ENCODE measurements at places on chromosomes 13 and 19.
A peak's percentile ranks its signal among the peaks of the same experiment; 100 is the strongest.

GRCh38 chr13:41361491-41361890 is 50.4 kb downstream of the NAA16 start:
- no peak for DNase-seq

DNA sequence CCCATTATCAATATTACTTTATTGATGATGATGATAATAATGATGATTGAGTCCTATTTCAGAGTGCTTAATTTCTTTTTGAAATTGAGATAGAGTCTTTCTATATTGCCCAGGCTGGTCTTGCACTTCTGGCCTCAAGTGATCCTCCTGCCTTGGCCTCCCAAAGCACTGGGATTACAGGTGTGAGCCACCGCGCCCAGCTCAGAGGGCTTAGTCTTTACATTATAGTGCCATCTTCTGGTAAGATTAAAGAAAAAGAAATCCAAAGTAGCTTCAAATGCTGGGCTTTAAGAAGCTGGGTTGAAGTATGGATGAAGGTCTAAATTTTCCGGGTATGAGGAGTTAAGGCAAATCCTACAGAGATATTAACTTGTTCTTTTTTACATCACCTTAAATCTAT is 3.4 kb upstream of the ZNF333 start:
- DNase-seq, result no peak

DNA sequence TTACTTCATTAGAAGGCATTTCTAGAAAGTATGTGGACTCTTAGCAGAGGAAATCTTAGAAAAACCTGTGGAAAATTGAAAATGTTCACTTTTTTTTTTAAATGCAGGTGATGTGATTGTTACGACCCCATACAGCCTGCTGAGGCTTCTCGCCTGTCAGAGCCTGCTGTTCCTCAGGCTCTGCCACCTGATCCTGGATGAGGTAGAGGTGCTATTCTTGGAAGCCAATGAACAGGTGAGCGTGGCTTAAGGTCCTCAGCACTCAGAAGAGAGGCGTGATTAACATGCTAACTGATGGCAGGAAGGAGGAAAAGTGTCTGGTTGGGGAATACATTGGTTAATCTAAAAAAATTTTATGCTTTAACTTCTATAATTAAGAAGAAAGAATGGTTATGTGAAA is 71.4 kb downstream of the SLC7A9 start:
- no peak for DNase-seq

- DNase-seq, result no peak
Observed at GRCh38 chr13:110164706-110165105, 142.3 kb downstream of the COL4A1 start.

- no peak for DNase-seq
Observed at GRCh38 chr19:5269279-5269678, 71.3 kb downstream of the PTPRS start.

DNA sequence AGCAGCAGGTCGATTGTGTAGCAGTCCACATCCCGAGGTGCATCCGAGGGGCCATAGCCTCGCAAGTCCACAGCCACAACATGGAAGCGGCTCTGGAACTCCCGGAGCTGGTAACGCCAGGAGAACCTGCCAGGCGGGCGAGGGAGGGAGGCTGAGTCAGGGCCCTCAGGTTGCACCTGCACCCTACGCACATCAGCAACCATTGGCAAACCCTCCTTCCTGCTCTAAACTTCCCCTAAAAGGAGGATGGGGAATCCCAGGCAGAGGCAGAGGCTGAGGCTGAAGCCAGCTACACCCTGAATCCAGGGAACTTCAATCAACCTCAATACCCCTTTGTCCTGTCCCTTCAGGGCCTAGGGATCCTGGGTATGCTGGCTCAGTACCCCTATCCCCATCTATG is 977 bp downstream of the EPHX3 start:
- DNase-seq, result no peak

- DNase-seq, result peak; percentile 7
Observed at GRCh38 chr13:19845758-19846157, 17.7 kb downstream of the ZMYM5 start.

GRCh38 chr13:92272177-92272576 is 873.8 kb downstream of the GPC5 start:
- no peak for DNase-seq

DNA sequence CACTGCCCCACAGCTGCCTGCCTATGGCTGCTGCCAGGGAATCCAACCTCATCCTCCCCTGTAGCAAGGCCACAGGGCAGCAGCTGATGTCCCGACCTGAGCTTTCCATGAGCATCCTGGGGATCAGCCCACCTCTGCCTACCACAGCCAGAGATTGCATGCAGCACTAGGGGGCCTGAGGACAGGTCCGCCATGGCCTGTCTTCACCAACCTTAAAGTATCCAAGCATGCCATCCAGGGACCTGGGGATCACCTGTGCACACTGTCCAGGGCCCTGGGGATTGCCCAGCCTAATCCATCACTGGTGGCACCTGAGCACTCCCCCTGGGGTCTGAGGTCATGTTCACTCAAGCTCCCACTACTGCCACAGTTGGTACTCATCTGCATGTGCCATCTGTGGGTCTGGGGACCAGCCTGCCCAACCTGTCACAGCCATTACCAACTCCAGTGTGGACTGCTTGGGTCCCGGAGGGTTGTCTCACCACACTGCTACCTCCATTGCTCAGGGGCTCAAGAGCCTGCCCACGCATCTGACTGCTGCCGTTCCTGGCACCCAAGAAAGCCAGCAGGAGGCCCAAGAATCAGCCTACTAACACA is 53.0 kb downstream of the KCTD15 start:
- DNase-seq, result no peak

GRCh38 chr13:98599502-98600328 is 22.8 kb upstream of the STK24 start:
- no peak for DNase-seq

- DNase-seq, result no peak
Observed at GRCh38 chr19:5336195-5336965, 4.2 kb downstream of the PTPRS start.

DNA sequence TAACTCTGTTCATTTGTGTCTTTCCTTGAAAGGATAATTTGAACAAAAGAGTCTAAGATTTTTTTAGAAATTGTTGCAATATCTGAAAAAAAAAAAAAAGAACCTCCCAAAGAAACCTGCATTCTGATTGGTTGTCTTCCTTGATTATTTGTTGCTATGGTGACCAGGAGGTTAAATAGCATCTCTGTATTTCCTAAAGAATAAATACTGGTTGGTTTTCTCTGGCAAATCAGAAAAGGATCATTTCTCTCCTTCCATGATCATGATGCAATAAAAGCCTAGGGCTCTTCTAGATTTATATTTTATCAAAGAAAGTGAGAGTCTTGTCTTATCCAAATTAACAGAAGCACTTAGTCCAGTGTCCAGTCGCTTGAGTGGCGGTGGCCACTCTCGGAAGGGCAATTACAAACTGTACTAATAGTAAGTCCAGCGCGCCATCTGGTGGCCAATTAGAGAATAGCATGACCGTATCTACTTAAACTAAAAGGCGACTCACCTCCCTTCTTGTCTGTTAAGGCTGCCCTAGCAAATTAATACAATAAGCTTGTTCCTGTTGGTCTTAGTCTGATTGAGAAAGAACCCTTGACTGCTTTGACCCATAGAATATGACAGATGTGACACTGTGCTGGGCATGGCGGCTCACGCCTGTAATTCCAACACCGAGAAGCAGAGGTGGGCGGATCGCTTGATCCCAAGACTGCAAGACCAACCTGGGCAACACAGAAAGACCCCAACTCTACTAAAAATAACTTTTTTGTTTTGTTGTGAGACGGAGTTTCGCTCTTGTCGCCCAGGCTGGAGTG is 47.0 kb upstream of the PNMA8B start:
- DNase-seq, result peak; percentile 68

- no peak for DNase-seq
Observed at GRCh38 chr13:99384468-99384867, 77.3 kb upstream of the GPR183 start.

DNA sequence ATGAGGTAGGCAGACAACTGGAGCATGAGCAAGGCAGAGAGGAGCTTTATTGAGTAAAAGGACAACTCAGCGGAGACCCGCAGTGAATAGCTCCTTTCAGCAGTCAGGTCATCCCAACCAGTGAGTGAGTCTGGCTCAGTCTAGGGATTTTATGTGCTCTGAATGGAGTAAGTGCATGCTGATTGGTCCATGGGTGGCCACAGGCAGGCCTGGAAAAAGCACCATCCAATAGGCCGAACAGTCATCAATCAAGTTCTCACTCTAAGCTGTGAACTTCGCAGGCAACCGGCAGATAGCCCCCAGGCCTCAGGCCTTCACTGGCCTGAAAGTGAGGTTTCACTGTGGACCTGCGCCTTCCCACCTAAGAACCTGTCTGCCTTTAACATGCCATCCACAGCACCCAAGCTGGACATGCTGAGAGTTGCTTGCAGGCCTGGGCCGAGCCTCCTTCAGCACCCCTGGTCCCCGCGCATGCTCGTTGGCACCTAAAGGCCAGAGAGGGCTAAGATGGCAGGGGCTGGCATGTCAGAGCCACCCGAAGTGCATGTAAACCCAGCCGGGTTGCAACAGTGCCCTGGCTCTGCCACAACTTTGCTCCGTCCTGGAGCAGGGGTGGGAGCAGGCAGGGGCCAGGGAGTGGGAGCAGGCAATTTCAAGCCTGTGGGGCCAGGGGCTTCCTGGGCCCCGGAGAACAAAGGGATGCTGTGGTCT is 698.7 kb downstream of the SLITRK1 start:
- DNase-seq, result no peak

- DNase-seq, result no peak
Observed at GRCh38 chr13:44629465-44630183, 53.5 kb upstream of the TSC22D1 start.

- DNase-seq, result no peak
Observed at GRCh38 chr13:37059848-37060192, 332 bp upstream of the SUPT20H start.

DNA sequence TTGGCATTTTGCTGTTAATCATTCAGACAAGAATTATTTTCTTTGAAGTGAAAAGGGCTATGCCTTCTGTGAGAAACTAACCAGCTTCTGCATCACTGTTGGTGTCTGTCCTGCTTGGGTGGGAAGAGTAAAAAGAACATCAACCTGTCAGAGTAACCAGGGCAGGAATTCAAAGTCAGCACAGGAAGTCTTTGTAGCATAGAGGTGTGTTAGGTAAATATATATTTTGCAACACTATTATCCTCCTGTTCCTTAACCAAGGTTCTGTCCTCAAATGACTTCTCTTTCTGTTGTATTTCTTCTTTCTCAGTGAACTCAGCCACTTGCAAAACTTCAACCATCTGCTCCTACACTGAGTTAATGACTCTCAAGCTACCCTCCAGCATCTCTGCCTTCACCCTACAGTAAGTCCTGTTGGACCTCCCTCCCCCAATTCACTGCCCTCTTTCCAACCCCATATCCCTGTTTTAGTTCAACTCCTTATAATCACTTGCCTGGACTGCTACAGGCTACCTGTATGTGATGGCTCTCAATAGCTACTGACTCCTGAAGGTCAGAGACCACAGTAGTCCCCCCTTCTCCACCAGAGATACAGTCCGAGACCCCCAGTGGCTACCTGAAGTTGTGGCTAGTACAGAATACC is 49.9 kb downstream of the SMAD9 start:
- no peak for DNase-seq

DNA sequence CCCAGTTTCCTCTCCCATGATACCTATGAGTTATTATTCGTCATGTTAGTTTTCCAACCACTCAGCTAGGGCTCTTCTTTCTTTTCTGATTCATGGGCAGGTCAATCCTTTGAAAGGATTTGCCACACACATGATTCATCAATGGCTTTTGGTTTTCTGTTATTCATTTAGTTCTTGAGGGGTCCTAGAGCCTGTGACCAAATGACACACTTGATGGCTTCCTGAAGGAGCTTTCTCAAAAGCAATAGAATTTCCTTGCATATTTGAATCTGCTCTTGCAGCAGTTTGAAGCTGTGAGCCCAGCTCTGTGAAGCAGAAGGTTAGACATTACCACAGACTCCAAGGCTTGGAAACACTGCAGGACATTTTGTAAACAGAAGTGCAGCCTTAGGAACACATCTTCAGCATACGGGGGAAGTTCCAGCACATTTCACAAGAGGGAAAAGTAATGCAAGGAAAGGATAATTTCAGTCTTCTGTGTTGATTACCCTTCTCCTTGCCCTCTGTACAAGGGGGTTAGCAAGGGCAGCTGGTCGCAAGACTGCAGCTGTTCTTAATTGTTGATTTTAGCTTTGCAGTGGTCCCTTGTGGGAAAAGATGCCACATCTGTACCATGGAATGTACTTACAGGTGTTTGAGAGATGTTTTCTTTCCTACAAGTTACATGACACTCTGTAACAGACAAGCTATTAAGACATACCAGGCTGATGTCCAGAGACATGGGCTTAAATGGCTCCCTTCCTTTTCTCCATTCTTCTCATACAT is 338.6 kb downstream of the KCNRG start:
- no peak for DNase-seq

- no peak for DNase-seq
Observed at GRCh38 chr13:54183728-54184127, 1155.1 kb downstream of the OLFM4 start.

DNA sequence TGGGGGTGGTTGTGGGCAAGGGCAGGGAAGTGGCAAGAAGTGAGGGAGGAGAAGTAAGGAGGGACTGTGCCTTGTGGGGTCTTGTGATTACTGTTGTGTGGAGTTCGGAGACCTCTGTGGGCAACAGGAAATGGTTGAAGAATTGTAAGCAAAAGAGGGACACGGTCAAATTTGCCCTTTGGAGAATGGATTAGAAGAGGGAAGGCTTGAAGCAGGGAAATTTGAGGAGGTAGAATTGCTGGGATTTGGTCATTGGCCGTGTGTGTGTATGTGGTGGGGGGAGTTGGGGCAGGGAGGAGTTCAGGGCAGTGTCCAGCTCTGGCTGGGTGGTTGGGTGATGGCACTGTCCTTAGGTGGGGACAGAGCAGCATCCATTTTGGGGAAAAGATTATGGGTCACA is 3.6 kb downstream of the WASF3 start:
- no peak for DNase-seq

- DNase-seq, result no peak
Observed at GRCh38 chr13:78596399-78596735, 7.0 kb downstream of the POU4F1 start.

- no peak for DNase-seq
Observed at GRCh38 chr19:9620842-9621155, 233 bp downstream of the ZNF561 start.

DNA sequence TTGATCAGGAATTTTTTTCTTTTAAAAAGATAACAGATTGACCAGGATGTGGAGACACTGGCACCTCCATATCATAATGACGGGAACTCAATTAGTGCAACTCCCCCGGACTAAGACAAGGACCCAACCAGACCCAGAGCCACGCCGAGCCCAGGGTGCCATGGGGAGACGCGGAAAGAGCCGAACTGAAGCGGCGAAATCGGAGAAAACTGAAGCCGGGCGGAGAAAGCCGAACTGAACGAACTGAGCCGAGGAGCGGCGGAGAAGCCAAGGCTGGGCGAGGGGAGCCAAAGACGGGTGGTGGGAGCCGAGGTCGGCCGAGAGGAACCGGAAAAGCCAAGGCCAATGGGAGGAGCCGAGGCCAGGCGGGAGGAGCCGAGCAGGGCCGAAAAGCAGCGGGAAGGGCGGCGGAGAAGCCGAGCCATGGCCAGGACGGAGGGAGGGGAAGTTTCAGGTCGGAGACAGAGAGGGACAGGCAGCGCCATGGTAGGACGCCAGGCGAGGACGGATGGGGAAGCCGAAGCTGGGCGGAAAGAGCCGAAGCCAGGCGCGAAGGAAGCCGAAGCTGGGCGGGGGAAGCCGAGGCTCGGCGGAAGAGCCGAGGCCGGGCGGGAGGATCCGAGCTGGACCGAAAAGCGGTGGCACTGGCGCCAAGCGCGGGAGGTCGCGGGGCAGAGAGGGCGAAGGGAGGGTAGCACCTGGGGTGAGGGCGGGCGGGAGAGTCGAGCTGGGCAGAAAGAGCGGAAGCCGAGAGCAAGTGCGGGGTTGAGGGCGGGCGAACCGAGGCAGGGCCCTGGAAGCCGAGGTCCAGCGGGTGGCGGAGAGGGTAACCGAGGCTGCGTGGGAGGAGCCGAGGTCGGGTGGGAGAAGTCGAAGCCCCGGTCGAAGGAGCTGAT is 29.4 kb downstream of the ZNF557 start:
- peak; percentile 91 for DNase-seq
